Activated CD4-positive, alpha-beta T cell treated with anti-CD3 and anti-CD28 coated beads, Interleukin-2, amount 50 U/mL, for 48 hours (primary cell): ENCODE measurements at places on chromosomes 7 and 10.

- DNase-seq = no peak
Measured at GRCh38 chr7:148485618-148486017, 104.9 kb upstream of the C7orf33 start.

GRCh38 chr10:59085711-59086502 lies 90.5 kb upstream of the PHYHIPL start:
- DNase-seq = no peak

DNA sequence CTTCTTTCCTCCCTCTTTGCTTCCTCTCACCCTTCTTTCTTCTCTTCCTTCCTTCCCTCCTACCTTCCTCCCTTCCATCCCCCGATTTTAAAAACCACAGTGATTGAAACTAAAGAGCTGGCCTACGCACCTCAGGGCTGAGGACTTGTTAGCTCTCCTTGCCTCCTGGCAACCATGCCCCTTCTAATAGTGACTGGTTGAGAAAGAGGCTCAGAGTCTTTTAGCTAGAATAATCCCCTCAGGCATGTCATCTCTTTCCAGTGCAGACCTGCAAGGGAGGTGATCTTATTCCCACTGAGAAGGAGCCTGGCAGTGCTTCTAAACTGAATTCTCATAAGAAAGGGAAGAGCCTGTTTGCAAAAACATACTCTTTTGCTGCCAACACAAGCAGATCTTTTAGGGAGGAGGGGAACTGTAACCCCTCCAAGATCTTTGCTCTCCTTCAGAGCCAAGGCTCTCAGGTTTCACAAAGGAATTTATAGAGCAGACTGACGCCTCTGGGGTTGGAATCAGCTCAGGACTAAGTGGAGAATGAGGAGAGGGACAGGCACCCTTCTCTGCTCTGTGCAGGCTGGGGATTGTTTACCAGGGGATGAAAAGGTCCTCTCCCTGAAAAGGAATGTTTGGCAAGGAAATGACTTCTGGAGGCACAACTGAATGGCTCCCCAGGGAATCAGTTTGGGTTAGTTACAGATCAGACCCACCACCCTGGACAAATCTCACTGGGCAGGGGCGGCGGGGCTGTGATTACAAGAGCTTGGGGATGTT lies 9.4 kb upstream of the ANKRD1 start:
- DNase-seq = no peak

GRCh38 chr10:96021332-96021731 lies 22.1 kb upstream of the CCNJ start:
- no peak for DNase-seq

DNA sequence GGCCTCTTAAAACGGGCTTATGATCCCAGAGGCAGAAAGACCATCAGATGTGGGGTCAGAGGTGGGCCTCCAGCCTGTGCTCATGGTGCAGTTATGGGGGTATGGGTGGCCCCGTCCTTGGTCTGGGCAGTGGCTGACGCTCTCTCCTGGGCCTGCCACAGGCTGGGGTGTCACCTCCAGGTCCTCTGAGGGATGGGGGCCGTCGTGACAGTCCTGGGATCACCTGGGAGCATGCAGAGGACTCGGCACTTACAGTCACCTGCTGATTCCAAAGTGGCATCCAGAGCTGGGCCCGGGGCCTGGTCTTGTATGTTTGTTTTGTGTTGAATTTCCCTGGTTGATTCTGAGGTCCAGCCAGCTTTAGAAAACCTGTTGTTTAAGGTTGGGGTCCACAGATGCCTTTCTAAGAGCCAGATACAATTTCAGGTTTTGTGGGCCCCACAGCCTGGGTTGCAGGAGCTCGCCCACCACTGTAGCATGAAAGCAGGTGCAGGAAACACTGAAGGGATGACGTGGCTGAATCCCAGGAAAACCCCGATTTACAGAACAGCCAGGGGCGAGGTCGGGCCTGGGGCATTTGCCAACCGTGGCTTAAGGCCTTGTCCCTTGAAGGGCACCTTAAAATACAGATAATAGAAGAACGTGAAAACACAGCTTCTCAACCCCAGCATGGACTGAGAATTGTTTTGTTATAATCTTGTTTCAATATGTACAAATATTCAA lies 170.7 kb upstream of the PPP2R2D start:
- no peak for DNase-seq

- peak; percentile 40 for DNase-seq
Measured at GRCh38 chr7:150876817-150877526, 24.7 kb downstream of the AOC1 start.

DNA sequence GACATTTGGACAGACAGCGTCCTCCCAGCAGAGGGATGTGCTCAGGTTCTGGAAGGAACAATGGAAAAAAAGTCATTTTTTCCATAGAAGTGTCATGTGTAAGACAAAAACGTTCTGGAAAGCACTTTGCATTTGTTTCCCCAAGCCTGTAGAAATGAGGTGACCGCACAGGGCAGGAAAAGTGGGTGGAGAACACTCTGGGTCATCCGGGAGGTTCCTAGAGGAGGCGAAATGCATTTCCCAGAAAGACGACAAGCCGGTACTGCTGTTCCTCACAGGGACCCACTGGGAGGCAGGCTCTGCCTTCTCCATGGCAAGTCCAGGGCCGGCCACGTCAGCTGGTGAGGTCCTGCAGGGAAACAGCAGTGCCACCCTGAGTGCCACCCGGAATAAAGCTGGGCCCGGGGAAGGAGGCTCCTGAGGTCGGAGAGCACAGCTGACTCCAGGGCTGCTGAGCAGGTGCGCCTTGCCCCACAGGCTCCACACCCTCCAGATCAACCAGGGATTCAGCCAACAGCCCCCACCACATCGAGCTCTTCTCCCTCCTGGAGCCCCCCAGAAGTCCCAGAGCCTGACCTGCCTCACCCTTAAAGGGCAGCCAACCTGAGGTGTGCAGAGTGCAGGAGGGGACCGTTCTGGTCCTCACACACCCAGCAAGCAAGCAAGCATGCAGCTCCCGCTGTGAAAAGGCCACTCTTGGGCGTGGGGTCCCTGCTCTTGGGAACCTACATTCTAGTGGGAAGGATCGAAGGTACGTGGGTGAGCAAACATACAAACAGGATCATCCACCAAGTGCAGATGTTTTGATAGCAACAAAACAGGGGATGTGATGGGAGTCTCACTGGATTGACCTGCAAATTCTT lies 28.8 kb upstream of the INPP5A start:
- no peak for DNase-seq

DNA sequence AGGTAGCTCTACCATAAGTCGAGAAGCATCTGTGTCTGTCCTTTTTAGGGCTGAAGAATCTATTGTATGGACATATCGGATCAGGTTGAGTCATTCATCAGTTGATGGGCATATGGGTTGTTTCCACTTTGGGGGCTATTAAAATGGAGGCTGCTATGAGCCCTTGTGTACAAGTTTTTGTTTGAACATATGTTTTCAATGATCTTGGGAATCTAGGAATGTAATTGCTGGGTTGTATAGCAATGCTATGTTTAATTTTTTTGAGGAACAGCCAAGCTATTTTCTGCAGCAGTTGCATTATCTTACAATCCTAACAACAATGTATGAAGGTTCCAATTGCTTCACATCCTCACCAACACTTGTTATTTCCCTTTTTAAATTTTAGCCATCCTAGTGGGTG lies 46.4 kb upstream of the HABP2 start:
- DNase-seq = no peak

DNA sequence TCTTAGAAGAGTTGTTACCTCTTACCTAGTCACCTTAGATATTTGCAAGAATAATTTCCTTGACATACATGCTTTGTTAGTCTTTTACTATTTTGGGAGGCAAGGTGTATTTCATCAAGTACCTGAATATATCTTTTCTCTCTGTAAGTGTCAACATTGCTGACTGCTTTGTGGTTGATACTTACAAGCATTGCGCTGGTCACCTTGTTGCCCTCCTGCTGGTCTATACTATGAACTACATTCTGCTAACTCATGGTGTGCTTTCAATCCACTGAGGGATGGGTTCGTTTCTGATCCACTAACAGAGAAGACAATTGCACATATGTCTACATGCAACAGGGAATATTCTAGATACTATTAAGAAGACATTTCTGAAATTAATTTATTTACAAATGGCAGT lies 837.8 kb upstream of the COBL start:
- DNase-seq = no peak

- DNase-seq = no peak
Measured at GRCh38 chr7:41459623-41460261, 243.1 kb downstream of the INHBA start.

GRCh38 chr7:134056816-134057215 lies 70.3 kb upstream of the LRGUK start:
- no peak for DNase-seq

GRCh38 chr10:73414230-73414945 lies 530 bp upstream of the ANXA7 start:
- no peak for DNase-seq

DNA sequence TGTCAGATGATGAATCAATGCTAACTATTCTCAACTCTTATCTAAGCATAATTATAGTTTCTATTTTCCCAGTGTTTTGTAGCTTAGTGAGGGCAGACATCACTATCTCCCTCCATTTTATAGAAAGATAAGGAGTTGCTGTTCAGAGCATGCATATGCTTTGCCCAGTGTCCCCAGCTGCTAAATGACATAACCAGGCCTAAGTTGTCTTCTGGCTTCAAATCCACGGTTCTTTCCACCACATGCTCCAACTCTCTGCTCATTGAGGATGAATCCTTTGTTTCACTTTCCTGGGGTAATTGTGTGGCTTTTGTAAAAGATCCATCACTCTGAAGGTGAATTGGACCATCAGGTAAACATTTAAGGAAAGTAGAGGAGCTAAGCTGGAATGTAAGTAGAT lies 134.0 kb downstream of the SNX10 start:
- no peak for DNase-seq
